ELF-1 (cell line): ENCODE measurements at places on chromosomes 2 and 18.

DNA sequence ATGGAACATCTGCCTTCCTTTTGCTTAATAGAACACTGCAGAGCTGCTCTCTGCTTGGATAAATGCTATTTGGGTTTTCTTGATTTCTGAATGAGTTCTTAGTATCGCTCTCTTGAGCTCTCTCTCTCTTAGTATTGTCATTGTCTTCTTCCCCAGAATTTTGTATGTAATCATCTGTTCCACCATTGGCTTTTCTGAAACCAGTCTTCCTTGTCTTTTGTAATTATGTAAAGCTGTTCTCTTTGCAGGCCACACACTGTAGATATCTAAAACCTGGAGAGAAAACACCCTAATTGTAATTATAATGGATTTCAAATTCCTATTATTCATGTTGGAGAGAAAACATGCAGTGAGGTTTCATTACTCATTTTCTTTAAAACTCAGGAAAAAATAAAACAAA lies 333.1 kb upstream of the CHAC2 start:
- DNase-seq, result no peak

DNA sequence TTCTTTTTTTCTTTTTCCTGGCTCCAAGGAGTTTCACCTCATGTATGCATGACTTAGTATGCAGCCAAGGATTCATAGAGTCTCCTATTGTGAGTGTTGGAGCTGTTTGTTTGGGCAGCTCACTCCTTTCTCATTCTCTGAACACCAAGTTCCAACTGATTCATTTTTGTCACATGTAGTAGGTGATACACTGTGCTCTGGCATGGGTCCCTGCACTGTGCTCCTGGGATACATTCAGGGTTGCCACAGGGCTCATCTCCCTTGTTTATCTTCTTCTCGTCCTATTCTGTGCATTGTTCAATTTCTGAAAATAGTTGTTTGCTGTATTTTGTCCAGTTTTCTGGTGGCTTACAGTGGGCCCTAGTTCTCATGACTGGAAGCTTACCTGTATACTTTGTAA lies 96.8 kb downstream of the ZNF407 start:
- DNase-seq, result no peak

- DNase-seq, result no peak
Measured at GRCh38 chr2:224769489-224769888, 53.3 kb upstream of the CCDC195 start.

- no peak for DNase-seq
Measured at GRCh38 chr2:193869564-193869963, 1674.8 kb upstream of the TMEFF2 start.

GRCh38 chr2:200944467-200945394 lies 18.7 kb downstream of the ORC2 start:
- DNase-seq, result no peak

DNA sequence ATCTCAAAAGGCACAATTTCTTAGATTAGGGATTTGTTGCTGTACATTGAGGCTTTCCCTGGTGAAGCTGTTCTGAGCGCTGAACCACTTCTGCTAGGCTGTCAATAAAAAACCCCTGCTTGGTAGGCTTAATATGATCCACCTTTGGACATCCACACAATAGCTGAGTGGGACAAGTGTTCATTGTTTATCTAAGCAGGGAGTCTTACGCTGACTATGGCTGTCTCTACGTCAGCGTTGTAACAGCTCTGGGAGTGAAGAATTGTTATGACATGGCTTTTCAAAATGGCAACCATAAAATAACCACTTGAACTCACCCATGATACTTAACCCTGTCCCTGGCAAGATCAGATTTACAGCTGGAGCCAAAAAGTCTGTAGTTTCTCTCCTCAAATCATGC lies 111.5 kb upstream of the SULT1C3 start:
- no peak for DNase-seq
